ENCODE measurements at places on chromosomes 6 and 20. TPM values are rescaled to one million over a fixed set of nuclear protein-coding genes. Genes with fewer than 3 reads are reported as not detected.

GRCh38 chr6:111239461-111239860 lies 152.2 kb downstream of the SLC16A10 start:
- no peak for DNase-seq

DNA sequence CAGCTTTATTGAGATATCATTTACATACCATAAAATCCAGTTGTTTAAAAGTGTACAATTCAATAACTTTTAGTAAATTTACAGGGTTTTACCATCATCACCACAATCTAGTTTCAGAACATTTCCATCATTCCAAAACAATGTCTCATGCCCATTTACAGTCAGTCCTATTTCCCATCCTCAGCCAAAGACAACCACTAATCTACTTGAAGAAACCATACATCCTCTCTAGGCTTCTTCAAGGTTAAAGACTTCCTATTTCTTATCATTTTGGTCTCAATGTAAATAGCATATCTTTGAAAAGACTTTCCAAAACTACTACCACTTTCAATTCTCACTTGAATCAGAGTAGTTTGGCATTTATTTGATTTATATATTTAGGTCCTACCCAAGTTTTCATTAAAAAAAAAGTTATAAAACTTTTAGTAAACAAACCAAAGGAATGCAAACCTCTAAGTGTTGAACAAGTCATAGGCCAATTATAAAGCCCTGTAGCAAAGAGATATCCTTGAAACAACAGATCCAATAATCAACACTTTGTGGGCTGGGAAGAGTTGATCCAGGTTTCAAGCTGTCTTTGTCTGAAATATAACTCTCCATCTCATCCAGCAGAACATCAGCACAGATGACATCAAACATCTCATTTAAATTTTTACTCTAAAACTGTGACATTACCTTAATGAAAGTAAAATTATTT lies 211.3 kb upstream of the RUNX2 start:
- no peak for DNase-seq

DNA sequence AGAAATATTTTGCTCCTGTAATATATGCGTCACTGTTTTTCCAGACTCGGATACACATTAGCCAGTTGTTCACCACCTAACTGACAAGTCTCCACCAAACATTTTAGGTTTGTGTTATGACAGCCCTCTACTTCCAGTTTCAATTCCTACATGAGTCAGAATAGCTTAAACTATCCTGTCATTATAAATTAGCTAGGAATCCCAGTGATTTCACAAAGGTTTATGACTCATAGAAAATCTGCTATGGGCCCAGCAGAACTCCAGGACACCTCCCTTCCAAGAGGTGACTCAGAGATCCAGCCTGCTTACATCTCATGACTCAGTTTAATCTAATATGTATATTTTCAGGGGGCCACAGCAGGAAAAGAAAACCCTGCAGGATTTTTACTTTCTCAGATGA lies 17.4 kb upstream of the PLCB4 start:
- DNase-seq: no peak

DNA sequence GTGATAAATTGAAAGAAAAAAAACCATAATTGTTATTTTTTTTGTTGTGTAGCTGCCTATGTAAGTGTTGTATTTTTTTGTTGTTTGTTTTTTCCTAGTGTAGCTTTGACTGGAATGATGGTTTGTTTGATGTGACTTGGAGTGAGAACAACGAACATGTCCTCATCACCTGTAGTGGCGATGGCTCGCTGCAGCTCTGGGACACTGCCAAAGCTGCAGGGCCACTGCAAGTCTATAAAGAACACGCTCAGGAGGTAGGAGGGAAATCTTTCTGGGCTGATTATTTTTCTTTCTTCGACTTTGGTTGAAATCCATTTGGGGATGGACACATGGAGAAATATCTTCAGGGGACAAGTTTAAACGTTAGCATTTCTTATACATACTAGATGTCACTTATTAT lies 3.8 kb downstream of the PEX7 start:
- no peak for DNase-seq

- no peak for DNase-seq
Measured at GRCh38 chr6:54958446-54958845, 111.9 kb downstream of the FAM83B start.

GRCh38 chr6:97399208-97399607 lies 116.2 kb upstream of the MMS22L start:
- DNase-seq: no peak

DNA sequence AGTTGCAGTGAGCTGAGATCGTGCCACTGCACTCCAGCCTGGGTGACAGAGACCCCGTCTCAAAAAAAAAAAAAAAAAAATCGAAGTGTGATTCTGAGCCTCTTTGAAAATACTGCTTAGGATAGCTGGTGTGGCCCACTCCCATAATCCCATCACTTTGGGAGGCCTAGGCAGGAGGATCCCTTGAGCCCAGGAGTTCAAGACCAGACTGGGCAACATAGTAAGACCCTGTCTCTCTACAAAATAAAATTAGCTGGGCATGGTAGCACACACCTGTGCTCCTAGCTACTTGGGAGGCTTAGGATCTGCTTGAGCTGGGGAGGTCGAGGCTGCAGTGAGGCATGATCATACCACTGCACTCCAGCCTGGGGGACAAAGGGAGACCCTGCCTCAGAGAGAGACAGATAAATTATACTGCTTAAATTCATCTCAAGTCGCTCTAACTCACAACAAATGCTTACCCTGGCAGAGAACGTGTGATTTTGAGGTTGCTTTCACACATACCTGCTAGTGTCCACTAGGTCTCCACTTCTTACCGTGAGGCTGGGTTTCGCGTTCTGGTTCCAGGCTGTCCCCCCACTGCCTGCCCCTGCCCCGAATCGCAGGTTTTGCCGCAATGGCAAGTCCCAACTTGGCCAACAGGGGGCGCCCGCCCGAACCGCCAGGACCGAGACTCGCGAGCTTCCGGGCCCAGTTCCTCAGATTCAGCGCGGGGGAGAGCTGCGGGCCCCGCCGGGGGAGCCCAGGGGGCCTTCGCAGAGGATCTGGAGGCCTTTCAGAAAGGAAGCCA lies 12.3 kb upstream of the TMC2 start:
- DNase-seq: peak; percentile 96

DNA sequence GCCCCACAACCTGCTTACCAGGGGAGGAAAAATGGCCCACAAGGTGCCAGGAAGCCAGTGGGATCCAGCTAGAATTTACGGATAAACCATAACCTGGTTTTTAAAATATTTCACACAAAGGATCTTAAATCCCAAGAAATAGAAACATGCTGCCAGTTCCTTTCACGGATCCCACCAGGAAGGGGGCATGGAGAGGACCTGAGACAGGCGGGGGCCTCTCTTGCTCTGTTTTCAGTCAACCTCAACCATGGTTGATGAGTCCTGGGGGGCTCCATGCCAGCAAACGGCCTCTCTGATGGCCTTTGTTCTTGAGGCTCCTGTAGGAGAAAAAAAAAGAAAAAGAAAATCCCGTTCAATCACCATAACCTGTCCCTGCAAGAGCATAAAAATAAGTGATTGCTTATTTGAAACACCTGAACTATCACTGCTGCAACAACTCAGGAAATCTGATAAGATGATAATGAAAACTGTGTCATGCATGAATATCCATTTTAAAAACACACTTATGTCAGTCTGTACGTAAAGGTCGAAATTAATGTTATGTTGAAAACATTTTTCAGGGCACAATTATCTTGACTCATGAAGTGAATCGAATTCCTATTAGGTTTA lies 125.8 kb upstream of the CST7 start:
- peak; percentile 20 for DNase-seq

- no peak for DNase-seq
Measured at GRCh38 chr6:39576556-39577303, 148.5 kb downstream of the KIF6 start.

GRCh38 chr6:20640181-20640580 lies 105.9 kb downstream of the CDKAL1 start:
- no peak for DNase-seq

DNA sequence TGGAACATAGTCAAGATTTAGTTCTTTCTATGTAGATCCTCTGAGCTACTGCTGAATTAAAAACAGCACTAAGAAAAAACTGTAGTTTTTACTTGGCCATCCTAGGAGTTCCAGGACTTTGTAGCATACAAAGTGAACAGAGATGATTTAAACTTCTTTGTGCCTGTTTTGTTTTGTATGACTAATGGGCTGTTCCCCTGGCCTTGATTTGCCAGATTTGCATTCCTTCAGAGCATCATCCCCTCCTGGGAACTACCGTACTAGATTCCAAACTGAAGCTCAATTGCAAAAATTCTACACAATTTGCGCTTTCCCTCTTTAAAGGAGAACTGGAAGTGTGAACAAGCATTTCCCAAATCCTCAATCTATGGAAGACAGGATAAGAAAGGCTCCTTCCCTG lies 23.1 kb downstream of the ACOT13 start:
- DNase-seq: no peak

Gene MAK
- total RNA-seq: 0.08 TPM

Gene NCR2
- not detected for total RNA-seq

Gene EYA2
- total RNA-seq: 0.40 TPM

Gene ESF1
- total RNA-seq: 15.1 TPM

Gene REM1
- total RNA-seq: 2.1 TPM

Gene OPN5
- total RNA-seq: not detected

Gene YTHDF1
- 23.1 TPM for total RNA-seq

Gene GJA10
- not detected for total RNA-seq

Gene MYMX
- total RNA-seq: 0.30 TPM

Gene LY86
- 1.9 TPM for total RNA-seq

Gene ZSCAN26
- total RNA-seq: 13.4 TPM

Gene C6orf58
- total RNA-seq: not detected

Data from cardiac septum (tissue), 1 donor.